ENCODE measurements at places on chromosomes 1 and 21.

- DNase-seq = no peak
Measured at GRCh38 chr1:21290546-21290944, 282 bp upstream of the ECE1 start.

DNA sequence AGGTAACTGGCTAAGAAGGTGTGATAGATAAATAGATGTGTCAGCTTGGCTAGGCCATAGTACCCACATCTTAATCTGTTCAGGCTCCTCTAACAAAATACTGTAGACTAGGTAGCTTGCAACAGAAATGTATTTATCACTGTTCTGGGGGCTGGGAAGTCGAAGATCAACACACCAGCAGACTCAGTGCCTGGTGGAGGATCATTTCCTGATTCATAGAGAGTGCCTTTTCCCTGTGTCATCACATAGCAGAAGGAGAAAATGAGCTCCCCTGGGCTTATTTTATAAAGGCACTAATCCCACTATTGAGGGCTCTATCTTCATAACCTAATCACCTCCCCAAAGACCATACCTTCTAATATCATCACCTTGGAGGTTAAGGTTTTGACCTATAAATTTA lies 532.7 kb upstream of the OLFM3 start:
- DNase-seq = no peak

DNA sequence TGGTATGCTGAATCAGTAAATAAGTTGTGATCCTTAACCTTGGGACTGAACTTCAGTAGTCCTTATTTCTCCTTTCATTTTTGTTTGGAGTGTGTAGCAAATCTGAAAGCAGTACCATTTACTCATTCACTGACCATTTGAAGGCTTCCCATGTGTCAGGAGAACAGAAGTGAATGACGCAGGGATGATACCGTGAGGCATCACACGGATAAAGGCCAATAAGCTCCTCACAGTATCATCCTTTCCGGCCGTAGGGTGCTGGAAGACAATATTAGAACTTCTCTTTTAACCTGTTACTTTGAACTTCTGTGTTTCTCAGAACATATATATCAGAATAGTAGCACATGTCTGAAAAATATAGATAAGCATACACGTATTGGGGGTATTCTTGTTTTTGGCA lies 21.3 kb downstream of the BACH1 start:
- no peak for DNase-seq

GRCh38 chr1:64502083-64502482 lies 32.2 kb downstream of the CACHD1 start:
- DNase-seq = no peak

GRCh38 chr1:157880621-157881020 lies 39.0 kb upstream of the CD5L start:
- no peak for DNase-seq

DNA sequence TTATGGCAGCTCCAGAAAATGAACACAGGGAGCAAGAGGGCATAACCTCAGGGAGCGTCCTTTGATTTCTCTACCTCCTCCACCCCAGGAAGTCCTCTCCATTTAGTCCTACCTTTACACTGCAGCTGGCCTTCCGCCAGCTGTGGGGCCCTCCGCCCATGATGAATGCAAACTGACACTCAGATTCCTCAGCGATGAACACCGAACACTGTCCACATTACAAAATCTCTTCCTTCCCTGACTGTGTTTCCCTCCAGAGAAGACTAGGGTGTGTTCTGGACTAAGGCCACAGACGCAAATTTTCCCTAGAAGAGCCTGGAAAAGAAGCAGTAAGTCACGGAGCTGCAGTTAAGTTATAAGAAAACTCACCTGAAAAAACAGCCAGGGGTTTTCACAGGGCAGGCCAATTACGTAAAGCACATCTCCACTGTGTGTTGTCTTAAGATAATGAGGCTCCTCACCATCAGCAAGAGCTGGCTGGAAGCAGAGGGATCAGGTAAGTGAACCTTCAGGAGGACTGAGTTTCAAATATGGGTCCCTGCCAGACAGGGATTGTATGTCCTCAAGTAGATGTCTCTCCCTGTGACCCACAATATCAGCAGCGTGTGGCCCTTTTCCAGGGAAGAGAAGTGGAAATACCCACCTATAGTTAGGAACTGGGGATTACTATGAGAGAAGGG lies 46.3 kb upstream of the ATP1B1 start:
- DNase-seq = no peak

DNA sequence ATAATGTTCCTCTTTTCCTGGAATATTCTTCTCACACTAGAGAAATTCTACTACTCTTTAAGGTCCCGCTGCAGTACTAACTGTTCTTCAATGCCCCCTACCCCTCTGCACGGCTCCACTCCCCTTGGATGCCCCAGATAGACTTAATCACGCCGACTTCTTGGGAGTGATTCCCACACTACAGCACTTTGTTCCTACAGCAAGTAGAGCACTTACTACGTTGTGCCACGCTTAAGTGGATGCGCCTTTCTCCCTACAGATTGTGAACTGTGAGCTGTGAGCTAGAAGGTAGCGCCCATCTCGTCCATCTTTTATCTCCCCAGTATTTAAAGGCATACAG lies 2.2 kb downstream of the ZNF436 start:
- DNase-seq = no peak

DNA sequence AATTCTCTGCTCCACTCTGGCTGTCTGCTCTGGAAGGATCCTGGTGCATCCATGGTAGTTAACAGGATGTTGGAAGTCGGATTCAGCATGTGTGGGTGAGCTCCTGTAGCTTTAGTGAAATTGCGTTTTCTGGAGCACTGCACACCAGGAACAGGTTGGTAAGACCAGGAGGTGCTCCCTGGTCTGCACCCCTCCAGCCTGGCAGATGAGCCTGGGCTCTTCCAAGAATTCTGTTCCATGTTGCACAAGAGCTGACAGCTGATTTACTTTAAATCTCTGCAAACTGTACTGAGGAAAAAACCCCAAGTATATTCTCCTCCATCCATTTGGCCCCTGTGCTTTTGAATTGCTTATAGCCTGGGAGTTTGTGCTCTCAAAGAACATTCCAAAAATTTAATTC lies 33.7 kb downstream of the KCNK1 start:
- no peak for DNase-seq

GRCh38 chr1:90370686-90371447 lies 346.2 kb downstream of the BARHL2 start:
- no peak for DNase-seq

GRCh38 chr1:198472997-198473396 lies 67.5 kb downstream of the ATP6V1G3 start:
- DNase-seq = no peak

DNA sequence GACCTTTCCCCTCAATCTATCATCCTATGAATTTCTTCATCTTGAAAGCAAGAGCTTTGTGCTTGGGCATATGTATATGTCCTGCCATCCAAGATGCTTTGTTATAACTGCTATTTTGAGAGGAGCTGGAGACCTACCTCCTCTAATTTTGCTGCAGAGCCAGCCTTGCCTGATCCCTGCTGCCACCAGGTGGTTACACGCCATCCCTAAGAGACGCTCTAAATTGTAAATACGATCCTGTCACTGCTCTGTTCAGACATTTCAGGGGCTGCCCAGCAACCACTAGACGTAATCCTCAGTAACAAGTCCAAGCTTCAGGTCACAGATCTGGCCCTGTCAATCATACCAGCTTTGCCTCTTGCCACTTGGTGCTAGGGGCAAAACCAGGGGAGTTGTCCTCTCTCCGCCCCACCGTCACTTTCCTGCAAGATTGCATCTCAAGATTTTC lies 32.9 kb downstream of the GPA33 start:
- no peak for DNase-seq

DNA sequence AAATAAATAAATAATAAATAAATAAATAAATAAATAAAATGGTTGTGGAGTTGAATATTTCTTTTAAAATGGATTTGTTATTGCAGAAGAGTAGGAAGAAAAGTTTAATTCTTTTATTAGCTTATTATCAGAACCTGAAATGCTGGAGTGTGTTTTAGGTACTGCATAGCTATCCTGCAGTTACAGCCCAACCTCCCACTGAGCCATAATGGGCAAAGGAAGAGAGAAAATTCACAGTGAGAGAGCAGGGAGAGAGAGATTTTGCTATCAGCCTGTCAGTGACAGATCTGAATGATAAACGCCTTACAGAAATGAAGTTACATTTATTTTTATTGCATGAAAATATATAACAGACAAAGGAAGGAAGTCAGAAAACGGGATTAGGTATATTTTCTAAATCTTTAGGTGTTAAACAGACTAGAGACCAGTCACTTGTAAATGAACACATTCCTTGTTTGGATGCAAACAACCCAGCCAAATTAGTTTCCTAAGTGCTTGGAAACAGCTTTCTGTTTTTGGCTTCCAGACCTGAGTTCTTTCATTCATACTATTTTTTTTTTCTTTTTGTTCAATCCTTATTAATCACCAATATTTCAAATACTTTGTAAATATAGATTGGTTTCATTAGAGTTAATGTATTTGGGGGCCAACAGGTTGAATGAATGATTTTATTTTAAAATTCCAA lies 425.3 kb downstream of the USP25 start:
- no peak for DNase-seq

DNA sequence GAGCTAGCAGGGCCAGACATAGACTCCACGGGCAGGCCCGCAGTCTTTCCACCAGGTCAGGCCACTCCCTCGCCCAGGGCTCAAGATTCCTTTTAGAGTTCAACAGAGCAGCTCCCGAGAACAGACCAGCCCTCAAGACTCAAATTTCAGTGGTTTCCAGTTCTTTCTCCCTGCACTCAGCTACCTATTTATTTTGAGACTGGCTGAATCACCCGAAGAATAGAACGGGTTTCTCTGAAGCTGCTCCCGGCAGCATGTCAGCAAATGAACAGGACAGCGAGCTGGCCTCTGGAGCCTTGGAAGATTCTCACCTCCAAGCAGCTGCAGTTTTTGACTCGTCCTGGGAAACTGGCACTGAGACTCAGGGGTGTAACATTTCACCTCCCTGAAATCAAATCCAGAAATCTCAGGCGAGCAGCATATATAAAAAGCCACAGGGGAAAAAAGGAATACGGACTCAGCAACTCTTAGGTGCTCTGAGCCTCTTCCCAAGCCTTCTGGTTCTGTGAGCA lies 177.9 kb downstream of the CLIC6 start:
- no peak for DNase-seq

GRCh38 chr21:44751799-44752636 lies 40.6 kb upstream of the TSPEAR start:
- no peak for DNase-seq

DNA sequence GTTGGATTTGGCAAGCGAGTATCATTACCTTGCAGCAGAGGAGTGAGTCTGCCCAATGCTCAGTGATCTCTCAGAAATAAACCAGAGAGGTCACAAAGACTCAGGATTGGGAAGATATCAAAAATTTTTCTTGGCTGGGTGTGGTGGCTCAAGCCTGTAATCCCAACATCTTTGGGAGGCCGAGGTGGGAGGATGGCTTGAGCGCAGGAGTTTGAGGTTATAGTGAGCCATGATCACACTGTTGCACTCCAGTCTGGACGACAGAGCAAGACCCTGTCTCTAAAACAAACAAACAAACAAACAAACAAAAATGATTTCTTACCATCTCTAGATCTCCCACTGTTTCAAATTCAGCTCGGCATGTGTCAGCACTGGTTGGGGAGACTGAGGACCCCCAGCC lies 13.3 kb upstream of the BECN2 start:
- DNase-seq = no peak

GRCh38 chr1:21801100-21801499 lies 11.0 kb upstream of the LDLRAD2 start:
- DNase-seq = no peak

- DNase-seq = no peak
Measured at GRCh38 chr1:188006354-188006753, 1177.6 kb downstream of the PLA2G4A start.

GRCh38 chr1:92536211-92536979 lies 49.7 kb upstream of the GFI1 start:
- no peak for DNase-seq

- no peak for DNase-seq
Measured at GRCh38 chr1:17689011-17689410, 66.1 kb upstream of the ACTL8 start.

- no peak for DNase-seq
Measured at GRCh38 chr1:10888791-10889649, 92.6 kb upstream of the CASZ1 start.

GRCh38 chr1:115301438-115302020 lies 36.5 kb downstream of the NGF start:
- no peak for DNase-seq

DNA sequence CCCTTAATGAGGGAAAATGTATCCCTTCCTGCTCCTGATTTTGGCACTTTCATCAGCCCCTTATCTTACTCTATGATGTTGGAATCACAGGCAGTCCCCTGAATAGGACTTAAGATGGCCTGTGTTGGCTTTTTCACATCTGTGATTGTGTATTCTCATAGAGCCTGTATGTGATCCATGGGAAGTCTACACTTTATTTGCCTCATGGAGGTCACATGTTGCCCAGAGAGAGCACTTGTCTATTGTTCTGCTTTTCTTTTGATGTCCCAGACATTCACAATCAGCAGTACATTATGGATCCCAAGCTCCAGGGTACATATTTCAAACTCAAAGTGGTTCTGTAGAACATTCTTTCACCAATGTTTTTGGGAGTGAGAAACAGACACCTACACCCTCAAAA lies 885.2 kb upstream of the ADGRL2 start:
- no peak for DNase-seq

GRCh38 chr1:51222136-51222787 lies 13.8 kb upstream of the RNF11 start:
- no peak for DNase-seq

GRCh38 chr1:222557574-222557973 lies 9.7 kb upstream of the HHIPL2 start:
- no peak for DNase-seq

DNA sequence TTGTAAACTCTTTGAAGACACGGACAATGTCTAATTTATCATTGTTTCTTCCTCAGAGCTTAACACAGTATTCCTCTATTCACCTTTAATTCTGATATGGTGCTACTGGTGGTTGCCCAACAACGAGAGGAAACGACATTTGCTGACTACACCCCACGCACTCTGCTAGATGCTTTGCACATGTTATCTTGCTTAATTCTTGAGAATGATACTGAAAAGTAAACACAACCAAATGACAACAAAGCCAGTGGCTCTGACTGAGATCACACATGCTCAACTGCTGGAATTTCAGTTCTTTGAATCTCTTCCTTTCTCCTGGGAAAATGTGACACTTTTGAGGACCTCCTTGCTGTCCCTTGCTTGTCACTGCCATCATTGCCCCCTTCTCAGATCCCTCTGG lies 37.2 kb upstream of the DDAH1 start:
- DNase-seq = no peak

DNA sequence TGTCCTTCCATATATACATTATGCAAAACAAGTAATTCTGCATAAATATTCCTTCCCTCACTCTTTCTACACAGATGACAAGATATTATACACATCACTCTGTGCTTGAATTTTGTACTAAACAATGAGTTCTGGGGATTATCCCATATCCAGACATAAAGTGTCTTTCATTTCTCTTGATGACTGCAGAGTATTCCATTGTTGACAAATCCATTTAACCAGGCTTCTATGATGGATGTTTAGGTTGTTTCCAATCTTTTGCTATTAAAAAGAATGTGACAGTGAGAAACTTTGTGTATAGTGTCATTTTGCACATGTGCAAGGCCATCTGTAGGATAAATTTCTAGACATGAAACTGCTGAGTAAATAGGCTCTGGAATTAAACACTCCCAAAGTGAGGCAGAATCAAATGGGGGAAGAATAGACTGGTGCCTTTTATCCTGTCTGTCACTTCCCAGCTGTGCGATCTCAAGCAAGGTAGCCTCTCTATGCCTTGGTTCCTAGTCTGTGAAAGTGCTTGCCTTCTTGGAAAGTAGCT lies 29.9 kb upstream of the ATP2B4 start:
- DNase-seq = no peak

Data from activated naive CD4-positive, alpha-beta T cell (primary cell).